ENCODE measurements at places on chromosomes 7 and 10.

DNA sequence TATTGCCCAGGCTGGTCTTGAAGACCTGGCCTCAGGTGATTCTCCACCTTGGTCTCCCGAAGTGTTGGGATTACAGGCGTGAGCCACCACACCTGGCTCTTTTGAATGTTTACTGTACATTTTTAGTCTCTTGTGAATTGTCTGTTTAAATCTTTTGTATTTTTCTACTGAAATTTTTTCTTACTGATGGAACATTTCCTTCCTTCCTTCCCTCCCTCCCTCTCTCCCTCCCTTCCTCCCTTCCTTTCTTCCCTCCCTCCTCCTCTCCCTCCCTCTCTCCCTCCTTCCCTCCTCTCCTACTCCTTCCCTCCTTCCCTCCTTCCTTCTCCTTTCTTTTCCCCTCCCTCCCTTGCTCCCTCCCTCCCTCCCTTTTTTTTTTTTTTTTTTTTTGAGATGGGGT lies 58.0 kb downstream of the DAGLB start:
- no peak for DNase-seq

DNA sequence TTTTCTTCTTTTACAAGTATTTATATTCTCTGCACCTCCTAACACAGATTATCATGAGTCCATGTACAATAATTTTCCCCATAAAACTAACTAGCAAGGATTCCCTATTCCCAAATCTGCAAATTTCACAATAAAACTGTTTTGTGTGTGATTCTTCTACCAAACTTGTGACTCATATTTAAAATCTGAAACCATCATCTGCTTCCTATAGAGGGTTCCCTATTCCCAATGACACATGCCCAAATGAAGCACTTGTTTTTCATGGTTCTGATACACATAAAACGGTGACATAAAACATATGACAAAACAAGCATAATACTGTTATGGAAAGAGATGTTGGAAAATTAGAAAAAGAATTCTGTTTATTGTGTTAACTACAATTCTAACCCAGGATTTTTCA lies 657.6 kb downstream of the PARD3 start:
- no peak for DNase-seq

DNA sequence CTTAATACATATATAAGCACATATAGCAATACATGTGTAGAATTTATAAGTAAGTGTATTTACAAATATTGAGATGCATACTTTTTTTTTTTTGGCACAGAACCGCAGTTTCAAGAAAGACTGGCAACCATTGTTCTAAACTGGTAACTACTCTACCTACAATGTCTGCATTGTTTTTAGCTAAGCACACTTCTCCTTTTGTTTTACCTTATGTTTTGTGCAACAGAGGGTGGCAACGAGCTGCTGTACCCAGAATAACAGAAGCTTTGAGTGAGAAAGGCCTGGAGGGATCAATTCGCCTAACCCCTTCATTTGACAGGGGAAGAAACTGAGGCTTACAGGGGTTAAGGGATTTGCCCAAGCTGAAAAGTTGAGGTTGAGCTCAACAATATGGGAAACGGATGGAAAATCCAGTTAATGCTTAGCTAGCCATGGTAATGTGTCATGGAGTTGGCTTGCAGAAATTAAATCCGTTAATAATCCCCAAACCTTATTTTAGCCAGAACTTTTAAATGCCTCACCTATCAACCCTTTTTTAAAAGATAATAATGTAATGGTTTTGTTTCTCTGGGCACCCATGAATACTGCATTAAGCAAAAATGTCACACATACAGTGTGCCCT lies 25.5 kb downstream of the FZD1 start:
- no peak for DNase-seq

- DNase-seq: peak; percentile 77
These were observed at the start of gene RADIL for GRCh38 chr7:4883372-4884144. Gene RADIL (minus strand): TSS chr7:4883716. CDS start chr7:4878139, 5,577 bp downstream.
